Common myeloid progenitor, CD34-positive (primary cell): ENCODE measurements at places on chromosomes 5 and 9.

- DNase-seq, result no peak
Measured at GRCh38 chr9:133784731-133785561, 46.8 kb upstream of the SARDH start.

- DNase-seq, result no peak
Measured at GRCh38 chr5:3142261-3143027, 391.0 kb upstream of the IRX2 start.

- no peak for DNase-seq
Measured at GRCh38 chr9:81227507-81228245, 461.7 kb downstream of the TLE1 start.

- DNase-seq, result no peak
Measured at GRCh38 chr5:134529460-134529859, 4.0 kb downstream of the JADE2 start.

- DNase-seq, result no peak
Measured at GRCh38 chr5:148965511-148966265, 97.2 kb downstream of the SH3TC2 start.

DNA sequence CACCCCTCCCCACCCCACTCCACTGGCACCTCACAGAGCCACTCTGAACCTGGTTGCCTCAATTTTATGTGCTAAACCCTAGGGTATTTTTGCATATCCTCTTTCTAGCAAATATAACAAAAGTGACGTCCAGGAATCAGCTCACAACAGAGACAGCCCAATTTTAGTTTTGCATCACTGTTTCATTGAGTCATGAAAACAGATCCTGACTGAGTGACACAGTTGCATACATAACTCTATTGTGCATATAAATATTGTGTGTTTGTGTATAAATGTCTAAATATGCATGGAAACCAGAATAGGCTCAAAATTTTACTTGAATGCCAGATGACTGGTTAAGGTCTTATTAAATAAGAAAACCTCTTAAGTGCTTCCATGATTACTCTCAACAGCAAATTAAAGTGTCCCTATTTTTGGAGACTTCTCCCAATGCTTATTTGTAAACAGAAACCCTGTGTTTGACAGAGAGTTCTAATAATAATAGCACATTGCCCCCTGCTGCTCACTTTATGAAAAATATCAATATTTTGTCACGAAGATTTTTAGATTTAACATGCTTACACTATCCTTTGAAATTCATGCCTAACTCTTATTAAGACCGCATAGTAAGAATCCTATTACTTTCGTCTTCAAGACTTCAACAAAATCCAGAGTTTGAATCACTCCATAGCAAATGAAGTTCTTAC, 75.5 kb upstream of the PRRC1 start:
- peak; percentile 24 for DNase-seq

GRCh38 chr5:137250421-137250820, 248.7 kb downstream of the SPOCK1 start:
- no peak for DNase-seq

DNA sequence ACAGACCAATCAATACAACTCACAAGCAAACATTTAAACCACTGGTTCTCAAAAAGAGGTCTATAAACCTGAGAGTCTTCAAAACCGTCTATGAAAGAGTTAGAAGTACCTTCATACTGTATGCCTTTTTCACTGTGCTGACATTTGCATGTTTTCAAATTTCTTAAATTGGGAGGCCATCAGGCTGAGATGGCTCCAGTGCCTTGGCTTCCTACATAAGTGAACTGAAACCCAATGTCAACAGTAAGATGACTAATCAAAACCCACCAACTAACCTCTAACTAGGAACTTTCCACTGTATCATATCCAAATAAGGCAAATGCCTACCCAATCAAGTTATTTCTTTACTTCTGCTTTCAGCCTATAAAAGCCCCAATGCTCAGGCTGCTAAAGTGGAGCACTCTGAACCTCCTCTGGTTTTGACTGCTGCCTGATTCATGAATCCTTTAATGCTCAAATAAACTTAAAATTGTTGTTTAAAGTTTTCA, 35.1 kb downstream of the FAM13B start:
- peak; percentile 50 for DNase-seq

DNA sequence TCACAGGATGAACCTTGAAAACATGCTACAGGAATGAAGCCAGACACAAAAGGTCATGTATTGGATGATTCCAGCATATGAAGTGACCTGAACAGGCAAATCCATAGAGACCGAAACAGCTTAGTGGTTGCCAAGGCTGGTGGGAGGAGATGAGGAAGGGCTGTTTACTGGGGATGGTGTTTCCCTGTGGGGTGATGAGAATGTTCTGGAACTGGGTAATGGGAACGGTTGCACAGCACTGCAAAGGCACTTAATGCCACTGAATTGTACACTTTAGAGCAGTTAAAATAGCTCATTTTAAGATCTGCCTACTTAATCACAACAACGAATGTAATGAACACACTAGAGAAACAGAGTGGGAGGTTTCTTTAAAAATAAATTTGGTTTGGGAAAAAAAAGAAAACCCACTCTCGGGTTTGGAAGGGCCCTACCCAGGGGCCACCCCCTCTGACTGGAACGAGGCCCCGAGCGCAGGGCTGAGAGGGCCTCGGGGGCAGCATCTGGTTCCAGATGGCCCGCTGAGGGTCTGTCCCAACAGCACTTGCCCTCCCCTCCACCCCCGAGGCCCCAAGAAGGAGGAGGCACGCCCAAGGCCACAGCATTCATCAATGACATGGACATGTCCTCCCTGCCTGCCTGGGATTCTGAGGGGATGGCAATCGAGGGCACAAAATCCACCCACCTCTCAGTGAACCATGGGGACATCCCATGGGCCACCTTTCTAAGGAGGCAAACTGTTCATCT, 31.7 kb downstream of the SARDH start:
- no peak for DNase-seq

GRCh38 chr5:135065306-135066265, 31.6 kb upstream of the PITX1 start:
- no peak for DNase-seq

- no peak for DNase-seq
Measured at GRCh38 chr5:151023047-151023615, 2.7 kb downstream of the GPX3 start.

- DNase-seq, result no peak
Measured at GRCh38 chr5:175417384-175417783, 26.6 kb downstream of the DRD1 start.

DNA sequence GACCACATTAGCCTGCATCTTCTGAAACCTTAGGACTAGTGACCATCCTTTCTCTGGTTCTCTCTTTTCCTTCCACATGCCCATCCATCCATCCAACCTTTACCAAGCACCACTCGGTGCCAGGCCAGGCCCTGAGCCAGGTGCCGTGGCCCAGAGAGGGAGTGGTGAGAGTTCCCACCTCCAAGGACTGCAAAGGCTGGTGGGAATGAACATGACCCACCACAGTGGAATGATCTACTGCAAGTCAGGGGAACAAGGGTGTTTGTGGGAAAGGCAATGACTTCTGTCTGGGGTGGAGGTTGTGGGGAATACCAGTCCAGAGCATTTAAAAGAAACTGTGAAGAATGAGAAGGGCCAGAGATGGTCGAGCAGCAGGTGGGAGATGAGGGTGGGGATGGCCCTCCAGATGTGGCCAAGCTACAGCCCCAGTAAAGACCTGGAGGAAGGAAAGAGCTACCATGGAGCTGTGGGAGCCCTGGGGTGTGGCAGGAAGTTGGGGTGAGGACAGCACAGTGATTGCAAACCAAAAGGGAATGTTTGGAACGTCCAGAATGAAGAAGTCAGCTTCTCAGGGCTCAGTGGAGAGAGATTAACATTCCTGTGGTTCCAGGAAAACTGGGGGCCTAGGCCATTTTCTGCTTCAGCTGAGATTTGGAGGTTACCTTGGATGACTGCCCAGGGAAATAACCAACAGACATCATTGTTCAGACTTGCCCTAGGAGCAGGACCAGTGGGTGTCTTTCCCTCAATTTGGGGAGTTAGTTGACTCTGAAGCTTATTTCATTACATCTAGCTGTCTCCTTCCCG, 30.7 kb upstream of the CORO2A start:
- DNase-seq, result no peak

GRCh38 chr9:3014178-3014577, 170.3 kb upstream of the PUM3 start:
- DNase-seq, result no peak

DNA sequence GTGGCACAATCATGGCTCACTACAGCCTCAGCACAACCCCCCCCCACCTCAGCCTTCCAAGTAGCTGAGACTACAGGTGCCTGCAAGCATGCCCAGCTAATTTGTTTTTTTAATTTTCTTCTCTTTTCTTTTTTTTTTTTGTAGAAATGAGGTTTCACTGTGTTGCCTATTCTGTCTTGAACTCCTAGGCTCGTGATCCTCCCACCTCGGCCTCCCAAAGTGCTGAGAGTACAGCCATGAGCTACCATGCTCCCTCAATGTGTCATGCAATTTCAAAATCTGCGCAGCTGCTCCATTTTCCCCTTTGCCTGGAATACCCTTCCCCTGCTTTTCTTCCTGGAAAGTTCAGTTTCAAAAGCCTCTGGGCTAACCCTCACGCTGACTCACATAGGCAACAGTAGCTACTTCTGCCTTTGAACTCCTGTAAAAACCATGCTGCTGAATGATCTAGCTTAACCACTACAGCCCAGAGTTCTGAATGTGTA, 71.0 kb upstream of the IL7R start:
- no peak for DNase-seq

DNA sequence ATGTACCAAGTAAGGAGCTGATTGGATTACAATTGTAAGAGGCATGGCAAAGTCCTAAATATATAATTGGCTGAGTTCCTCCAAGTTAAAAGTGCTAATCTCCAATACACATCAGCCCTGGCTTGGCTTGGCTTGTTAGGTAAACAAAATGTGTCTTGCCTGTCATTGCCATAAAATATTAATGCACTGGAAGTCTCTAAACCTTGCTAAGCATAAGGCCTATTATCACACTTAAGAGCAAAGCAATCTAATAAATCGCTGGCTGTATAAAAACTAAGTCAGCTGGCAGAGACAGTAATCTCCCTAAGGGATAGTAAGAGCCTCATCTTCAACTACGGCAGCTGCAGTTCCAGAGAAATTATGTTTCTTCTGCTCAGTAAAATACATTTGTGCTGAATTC, 418.6 kb upstream of the GRAMD2B start:
- no peak for DNase-seq
